ENCODE measurements at places on chromosomes 12 and 14. TPM values are rescaled to one million over a fixed set of nuclear protein-coding genes. Genes with fewer than 3 reads are reported as not detected.

CATSPERB gene
- 1.3 TPM for total RNA-seq

SLC22A17 gene
- 26.2 TPM for total RNA-seq

REP15 gene
- 1.8 TPM for total RNA-seq

SLC2A13 gene
- 10.4 TPM for total RNA-seq

ALX1 gene
- total RNA-seq, result not detected

SIX4 gene
- total RNA-seq, result 0.87 TPM

BCL2L14 gene
- total RNA-seq, result not detected

IGFBP6 gene
- total RNA-seq, result 19.2 TPM

TIMELESS gene
- total RNA-seq, result 5.6 TPM

DAO gene
- not detected for total RNA-seq
